ENCODE measurements at places on chromosomes 2 and 18. TPM values are rescaled to one million over a fixed set of nuclear protein-coding genes. Genes with fewer than 3 reads are reported as not detected.
A peak's percentile ranks its signal among the peaks of the same experiment; 100 is the strongest.

DNA sequence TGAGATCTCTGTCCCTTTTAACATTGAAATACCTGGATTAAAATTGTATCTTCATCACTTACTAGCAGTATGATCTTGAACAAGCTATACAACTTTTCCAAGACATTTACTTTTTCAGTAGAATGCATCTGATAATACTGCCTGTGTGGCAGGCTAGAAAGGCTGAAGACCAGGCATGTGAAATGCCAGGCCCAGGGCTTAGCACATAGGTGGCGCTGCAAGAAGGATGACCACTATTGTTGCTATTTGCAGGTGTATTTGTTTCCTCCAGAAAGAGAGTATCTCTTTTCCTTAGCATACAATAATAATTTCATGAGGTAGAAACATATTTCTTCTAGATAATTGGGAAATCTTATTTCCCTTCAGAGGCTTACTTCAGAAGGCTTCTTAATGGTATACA is 331.3 kb downstream of the THSD7B start:
- H3K27me3 ChIP-seq, result no peaks in the 10 kb centered on the region
- peak; percentile 57 for DNase-seq
- H3K4me3 ChIP-seq, result no peak overlapping the region
- peaks cover 9% of the 10 kb centered on the region for H3K4me1 ChIP-seq
- no peaks in the 10 kb centered on the region for H3K36me3 ChIP-seq

DNA sequence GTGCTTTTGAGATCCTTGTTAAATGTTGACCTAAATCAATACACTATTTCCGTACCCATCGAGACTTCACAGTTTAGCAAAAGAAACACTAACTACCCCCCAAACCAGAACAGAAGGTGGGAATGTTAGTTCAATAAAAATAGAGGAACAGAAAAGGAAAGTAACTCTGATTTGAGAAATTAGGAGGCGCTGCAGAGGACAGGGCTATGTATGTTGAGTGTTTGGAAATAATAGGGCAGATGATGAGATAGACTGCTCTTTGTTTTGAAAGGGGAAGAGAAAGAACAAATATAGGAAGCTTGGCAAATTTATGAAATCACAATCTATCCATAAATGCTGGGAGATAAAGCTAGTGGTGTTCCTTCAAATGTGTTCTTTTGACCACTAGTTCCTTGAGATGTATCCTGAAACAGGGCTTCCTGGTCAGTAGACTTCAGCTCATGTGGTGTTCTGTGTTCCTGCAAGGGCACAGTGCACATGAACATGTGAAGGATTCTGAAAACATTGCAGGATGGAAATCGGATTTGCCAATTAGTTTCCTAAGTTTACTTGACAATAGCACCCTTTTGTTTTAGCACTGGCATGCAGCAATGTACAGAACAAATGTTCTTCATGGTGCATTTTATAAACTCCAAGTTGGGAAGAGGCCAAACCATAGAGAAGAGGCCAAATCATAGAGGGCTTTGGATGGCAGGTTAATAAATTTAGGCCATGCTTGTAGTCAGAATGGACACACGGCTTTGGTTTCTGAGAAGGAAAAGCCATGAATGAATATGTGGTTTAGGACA is 39.8 kb downstream of the RHBDD1 start:
- H3K27ac ChIP-seq, result no peak overlapping the region
- no peaks in the 10 kb centered on the region for H3K27me3 ChIP-seq
- H3K4me1 ChIP-seq, result peaks cover 7% of the 10 kb centered on the region
- H3K36me3 ChIP-seq, result no peaks in the 10 kb centered on the region
- no peak overlapping the region for H3K4me3 ChIP-seq

GRCh38 chr18:59697236-59697932 is at the start of gene CCBE1:
Gene CCBE1 (minus strand): TSS chr18:59697423.
- H3K4me1 ChIP-seq, result peaks cover 58% of the 10 kb centered on the region
- no peak within 1 kb of the TSS for H3K27ac ChIP-seq
- no peaks in the 10 kb centered on the region for H3K36me3 ChIP-seq
- peak within 1 kb of the TSS; percentile 82 for H3K4me3 ChIP-seq
- peaks cover 69% of the 10 kb centered on the region for H3K27me3 ChIP-seq

- 0 out of 2 replicates have a peak, but pooled peaks cover 5% of the 10 kb centered on the region for H3K36me3 ChIP-seq
- no peaks in the 10 kb centered on the region for H3K27me3 ChIP-seq
- no peaks in the 10 kb centered on the region for H3K4me1 ChIP-seq
- DNase-seq, result no peak
- no peak overlapping the region for H3K27ac ChIP-seq
- no peak overlapping the region for H3K4me3 ChIP-seq
These were observed 64.5 kb downstream of the ADI1 start for GRCh38 chr2:3454802-3455201.

DNA sequence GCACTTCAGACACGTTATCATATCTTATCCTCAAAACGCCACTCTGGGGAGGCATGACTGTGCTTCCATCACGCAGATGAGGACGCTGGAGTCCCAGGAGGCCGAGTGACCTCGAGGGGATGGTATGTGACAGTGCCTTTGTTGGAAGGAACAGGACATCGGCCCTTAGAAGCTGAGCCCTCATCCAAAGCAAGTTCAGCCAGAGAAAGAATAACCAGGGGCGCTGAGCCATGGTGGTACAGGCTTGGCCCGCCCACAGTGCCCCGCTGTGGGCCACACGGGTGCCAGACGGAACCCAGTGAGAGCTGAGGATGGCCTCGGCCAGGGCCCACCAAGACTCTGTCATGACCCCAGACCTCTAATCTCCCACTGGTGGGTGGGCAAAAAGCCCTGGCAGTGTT is 31.3 kb downstream of the HS1BP3 start:
- H3K27ac ChIP-seq, result no peak overlapping the region
- no peaks in the 10 kb centered on the region for H3K36me3 ChIP-seq
- no peak overlapping the region for H3K4me3 ChIP-seq
- no peak for DNase-seq

DNA sequence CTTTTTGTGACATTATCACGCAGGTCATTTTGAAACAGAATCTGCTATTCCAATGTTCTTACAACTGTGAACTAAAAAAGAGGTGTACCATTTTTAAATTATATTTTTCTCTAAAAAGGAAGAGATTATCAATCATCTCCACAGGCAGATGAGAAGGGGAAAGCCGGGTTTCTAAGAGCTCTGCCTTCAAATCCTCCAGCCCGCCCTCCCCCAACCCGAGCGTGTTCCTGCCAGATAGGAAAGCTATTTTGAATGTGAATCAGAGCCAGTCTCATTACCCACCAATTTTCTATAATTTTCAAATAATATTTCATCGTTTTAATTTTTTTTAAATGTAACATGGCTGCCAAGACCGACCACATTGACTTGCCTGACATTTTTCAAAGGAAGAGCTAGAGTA is 65.9 kb downstream of the KCNF1 start:
- no peak for DNase-seq
- H3K4me1 ChIP-seq, result peaks cover 20% of the 10 kb centered on the region
- H3K36me3 ChIP-seq, result no peaks in the 10 kb centered on the region
- H3K27ac ChIP-seq, result no peak overlapping the region
- H3K27me3 ChIP-seq, result no peaks in the 10 kb centered on the region

DNA sequence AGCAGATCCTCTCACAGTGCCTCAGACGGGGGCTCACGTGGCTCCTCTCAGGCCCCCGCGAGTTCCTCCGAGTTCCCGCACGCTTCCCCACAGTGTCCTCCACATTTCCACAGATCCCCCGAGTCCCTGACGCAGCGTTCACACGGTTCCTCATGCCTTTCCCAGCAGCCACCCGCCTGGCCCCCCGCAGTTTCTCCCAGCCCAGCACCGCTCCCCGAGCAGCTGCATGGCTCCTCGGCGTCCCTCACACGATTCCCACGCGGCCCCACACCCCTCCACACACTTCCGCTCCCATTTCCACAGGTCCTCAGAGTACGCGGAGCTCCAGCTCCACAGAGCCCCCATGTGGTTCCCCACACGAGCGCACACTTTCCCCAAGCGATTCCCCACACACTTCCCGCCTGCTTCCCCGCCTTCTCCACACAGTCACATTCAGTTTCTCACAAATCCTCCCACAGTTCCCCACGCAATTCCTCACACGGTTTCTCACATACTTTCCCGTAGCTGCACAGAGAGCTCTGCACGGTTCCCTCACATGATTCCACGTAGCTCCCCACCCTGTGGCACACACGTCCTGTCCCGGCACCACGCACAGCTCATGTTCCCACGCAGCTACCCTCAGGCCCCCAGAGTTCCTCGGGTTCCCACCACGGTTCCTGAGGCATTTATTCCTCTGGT is 39.9 kb downstream of the KIF1A start:
- no peak for DNase-seq
- H3K36me3 ChIP-seq, result peaks cover 12% of the 10 kb centered on the region
- H3K27ac ChIP-seq, result no peak overlapping the region
- H3K4me3 ChIP-seq, result no peak overlapping the region
- no peaks in the 10 kb centered on the region for H3K4me1 ChIP-seq

- H3K27me3 ChIP-seq, result no peaks in the 10 kb centered on the region
- H3K4me3 ChIP-seq, result no peak overlapping the region
- no peaks in the 10 kb centered on the region for H3K36me3 ChIP-seq
These were observed 637.1 kb upstream of the CHAC2 start for GRCh38 chr2:53130441-53130943.

Gene CYP26B1
- polyA plus RNA-seq, result 0.07 TPM

Gene FOXI3
- polyA plus RNA-seq, result 1.1 TPM

All from GM23338 (cell line).